ENCODE measurements at places on chromosomes 6 and 20. TPM values are rescaled to one million over a fixed set of nuclear protein-coding genes. Genes with fewer than 3 reads are reported as not detected.

DNA sequence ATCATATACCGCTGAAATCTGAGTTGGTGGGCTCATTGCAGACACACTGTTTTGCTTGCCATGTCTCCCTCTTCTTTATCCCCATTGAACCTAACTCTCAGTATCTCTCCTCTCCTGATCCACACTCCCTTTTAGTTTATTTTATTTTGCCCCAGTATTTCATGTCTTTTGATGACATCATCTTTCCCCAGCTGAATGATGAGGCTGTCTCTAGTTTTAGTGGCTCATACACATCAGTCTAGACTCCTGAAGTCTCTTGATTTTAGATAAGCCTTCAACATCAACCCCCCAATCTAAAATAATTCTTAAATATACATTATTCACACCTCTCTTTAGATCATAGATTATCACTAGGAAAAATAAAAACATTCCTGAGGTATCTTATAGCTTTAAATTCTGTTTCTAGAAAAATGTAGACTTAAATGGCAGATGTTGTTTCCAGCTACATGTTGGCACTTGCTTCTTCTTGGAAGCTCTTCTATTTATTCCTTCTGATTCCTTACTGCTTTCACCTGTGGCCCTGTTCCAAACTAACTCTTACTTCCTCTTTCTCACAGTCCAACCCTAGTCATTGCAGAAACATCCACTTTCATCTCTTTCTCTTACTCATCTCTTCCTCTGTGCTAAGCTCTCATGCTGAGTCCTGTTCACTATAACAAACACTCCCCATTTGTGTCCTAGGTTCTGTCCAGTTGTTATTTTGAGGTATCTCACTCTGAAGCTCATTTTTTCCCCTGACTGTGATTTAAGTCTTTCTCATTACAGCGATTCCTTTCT is 191.9 kb upstream of the SLC35B3 start:
- DNase-seq, result no peak

GRCh38 chr6:18468503-18468843 is 81.3 kb downstream of the RNF144B start:
- no peak for DNase-seq

GRCh38 chr6:30752157-30752927 is 8.0 kb upstream of the IER3 start:
- DNase-seq, result no peak

GRCh38 chr6:81049425-81050042 is 702.9 kb downstream of the TENT5A start:
- DNase-seq, result no peak

GRCh38 chr20:641516-641875 is 11.5 kb downstream of the SRXN1 start:
- DNase-seq, result no peak

- no peak for DNase-seq
These were observed 15.3 kb downstream of the ZBTB46 start for GRCh38 chr20:63815615-63816253.

The SPEF1 gene
- polyA plus RNA-seq, result 1.3 TPM

The FRK gene
- polyA plus RNA-seq, result 5.8 TPM

Data from left renal pelvis (tissue), 4 donors.